ENCODE measurements at places on chromosomes 2 and 18.

- DNase-seq: no peak
Observed at GRCh38 chr18:6876641-6877041, 147.1 kb downstream of the ARHGAP28 start.

DNA sequence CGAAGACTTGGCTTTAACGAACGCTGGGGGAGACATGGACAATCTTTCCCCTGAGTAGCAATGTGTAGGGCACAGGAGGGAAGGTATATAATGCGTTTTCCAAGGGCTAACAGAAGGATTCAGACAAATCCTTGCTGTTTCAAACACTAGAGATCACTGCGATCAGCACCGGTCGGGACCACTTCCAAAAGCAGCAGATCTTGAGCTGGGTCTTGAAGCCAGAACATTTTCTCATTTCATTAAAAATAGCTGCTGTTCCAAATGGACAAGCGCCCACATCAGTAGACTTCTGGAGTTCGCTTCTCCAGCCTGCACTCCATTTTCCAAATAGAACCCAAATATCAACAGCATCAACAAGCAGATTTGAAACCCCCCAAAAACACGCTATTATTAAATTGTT lies 65.1 kb upstream of the MAPRE2 start:
- no peak for DNase-seq

- no peak for DNase-seq
Observed at GRCh38 chr2:63614448-63614968, 25.7 kb downstream of the MDH1 start.

- DNase-seq: peak; percentile 44
Observed at GRCh38 chr18:24659827-24660720, 199.6 kb downstream of the HRH4 start.

DNA sequence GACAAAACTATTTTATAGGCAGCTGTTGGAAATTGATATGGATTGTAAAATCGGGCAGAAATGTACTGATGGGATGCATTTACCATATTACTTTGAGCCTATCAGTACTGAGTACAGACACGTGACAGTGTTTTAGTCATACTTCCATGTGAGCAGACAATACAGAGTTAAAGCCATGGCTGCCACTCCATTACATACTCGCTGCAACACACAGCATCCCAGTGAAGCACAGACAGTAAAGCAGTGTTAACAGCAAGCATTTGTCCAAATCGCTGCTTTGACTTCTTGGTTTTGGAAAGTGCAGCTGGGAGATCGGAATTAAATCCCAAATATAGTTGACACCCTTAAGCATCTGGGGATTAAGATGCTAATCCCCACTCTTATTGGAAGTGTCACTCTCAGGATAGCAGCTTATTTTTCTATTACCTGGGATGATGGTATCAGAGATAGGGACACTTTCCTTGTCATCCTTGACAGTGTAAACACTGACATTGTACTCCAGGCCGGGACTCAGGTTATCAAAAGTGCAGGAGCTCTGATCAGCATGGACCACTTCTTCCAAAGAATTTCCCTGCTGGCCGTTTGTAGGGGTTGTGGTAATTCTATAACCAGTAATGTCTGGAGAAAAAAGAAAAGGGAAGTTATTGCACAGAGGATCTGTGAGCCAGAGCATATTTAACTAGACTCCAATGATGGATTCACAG lies 41.6 kb downstream of the FN1 start:
- no peak for DNase-seq

- peak; percentile 79 for DNase-seq
Observed at GRCh38 chr2:61763605-61764034, 90.2 kb downstream of the FAM161A start.
